ENCODE measurements at places on chromosomes 4 and X.

- no peak for DNase-seq
Observed at GRCh38 chr4:134126000-134126560, 75.5 kb downstream of the PABPC4L start.

- peak; percentile 17 for DNase-seq
Observed at GRCh38 chrX:150574559-150575418, 6.4 kb downstream of the MTM1 start.

GRCh38 chr4:144985531-144985930 lies 112.5 kb downstream of the ANAPC10 start:
- DNase-seq = no peak

- DNase-seq = no peak
Observed at GRCh38 chr4:83732114-83732635, 196.3 kb downstream of the GPAT3 start.

- DNase-seq = no peak
Observed at GRCh38 chr4:18419780-18420179, 398.2 kb upstream of the LCORL start.

DNA sequence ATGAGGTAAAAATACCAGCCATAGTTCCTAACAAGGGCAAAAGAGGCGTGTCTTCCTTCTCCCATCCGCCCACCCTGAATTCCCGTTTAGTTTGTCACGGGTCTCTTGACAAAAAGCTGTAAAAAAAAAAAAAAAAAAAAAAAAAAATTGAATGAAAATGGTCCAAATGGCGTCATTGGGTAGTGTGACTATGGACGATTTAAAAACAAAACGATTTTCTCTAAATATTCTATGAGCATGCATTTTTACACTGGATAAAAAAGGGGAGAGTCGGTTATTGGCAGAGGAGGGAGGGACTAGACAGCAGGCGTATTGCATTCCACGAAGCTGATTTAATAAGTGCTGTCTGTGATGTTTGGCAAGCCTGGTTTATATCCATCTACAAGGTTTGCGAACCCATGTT lies at the start of gene FAM133A:
FAM133A (plus strand) TSS at position 338 of the 403 bp plus-strand sequence. CDS start 35,214 bp downstream, outside the sequence.
- DNase-seq = no peak

- no peak for DNase-seq
Observed at GRCh38 chrX:10350981-10351380, 194.2 kb downstream of the CLCN4 start.
